ENCODE measurements at places on chromosomes 6 and 20. TPM values are rescaled to one million over a fixed set of nuclear protein-coding genes. Genes with fewer than 3 reads are reported as not detected.

LZTS3 gene
- total RNA-seq = 12.8 TPM

NRSN1 gene
- total RNA-seq = 1.5 TPM

ASIP gene
- total RNA-seq = not detected

PBX2 gene
- 49.4 TPM for total RNA-seq

SYCP2 gene
- 3.2 TPM for total RNA-seq

KHDC1L gene
- total RNA-seq = not detected

CTAGE9 gene
- not detected for total RNA-seq

GJA1 gene
- 261 TPM for total RNA-seq

GRCh38 chr6:101351173-101351572, 42.3 kb upstream of the GRIK2 start:
- DNase-seq = no peak

DNA sequence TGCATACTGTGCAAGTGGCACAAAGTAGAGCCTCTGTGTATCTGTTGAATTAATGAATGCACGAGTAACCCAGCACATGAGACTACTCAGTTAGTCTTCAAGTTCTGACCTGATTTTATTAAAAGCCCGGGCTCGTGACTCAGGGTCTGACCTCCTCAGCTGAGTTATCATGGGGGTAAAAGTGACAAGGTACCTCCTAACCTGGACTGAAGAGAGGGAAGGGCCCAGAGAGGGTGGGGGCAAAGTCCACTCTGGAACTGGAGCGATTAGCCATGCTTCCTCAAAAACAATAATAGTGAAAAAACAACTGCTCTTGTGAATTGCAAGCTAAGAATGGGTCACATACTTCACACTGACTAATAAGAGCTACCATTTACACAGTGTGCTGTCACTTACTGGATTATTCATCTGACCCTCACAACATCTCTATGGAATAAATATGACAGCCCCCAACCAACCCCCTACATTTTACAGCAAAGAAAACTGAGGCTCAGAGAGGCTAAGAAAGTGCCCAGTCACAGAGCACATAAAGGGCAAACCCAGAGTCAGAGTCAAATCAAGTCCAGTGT, 26.7 kb downstream of the TRERF1 start:
- DNase-seq = no peak

GRCh38 chr6:80962382-80962781, 790.1 kb downstream of the TENT5A start:
- no peak for DNase-seq

DNA sequence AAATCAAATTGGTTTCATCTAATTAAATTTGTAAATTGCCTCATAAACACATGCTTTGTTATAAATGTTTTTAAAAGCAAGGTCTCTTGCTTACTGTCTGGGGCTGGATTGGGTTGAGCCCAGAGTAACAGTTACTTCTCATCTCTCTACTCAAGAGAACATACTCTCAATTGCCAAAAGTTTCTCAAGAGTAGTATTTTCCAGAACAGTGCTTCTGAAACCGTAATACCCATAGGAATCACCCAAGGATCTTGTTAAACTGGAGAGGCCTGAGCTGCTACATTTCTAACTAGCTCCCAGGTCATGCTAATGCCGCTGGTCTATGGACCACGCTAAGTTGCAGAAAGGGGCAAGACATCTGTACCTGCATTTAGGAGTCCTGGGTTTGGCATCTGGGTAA, 744.9 kb downstream of the PTPRT start:
- DNase-seq = no peak

GRCh38 chr20:24918579-24919566, 30.2 kb upstream of the CST7 start:
- no peak for DNase-seq

DNA sequence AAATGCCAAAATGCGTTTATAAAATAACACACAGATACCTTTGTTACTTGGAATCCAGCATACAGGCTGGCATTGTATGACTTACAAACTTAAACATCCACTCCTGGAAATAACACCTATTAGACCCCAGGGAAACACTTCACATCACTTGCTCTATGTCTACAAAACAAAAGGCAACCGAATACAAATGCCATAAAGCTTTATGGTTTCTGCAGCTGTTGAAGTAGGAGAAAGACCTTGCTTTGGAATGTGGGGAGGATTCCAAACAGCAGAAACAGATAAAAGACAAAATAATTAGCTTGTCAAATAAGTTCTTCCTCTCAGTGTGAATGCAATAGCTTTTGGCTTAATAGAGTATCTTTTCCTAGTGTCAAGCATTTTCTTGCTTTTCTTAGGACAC, 9.8 kb upstream of the AMD1 start:
- DNase-seq = no peak

GRCh38 chr6:86508230-86508629, 429.1 kb upstream of the HTR1E start:
- DNase-seq = no peak

- no peak for DNase-seq
These were observed 1.0 kb downstream of the TGM2 start for GRCh38 chr20:38164069-38164468.

DNA sequence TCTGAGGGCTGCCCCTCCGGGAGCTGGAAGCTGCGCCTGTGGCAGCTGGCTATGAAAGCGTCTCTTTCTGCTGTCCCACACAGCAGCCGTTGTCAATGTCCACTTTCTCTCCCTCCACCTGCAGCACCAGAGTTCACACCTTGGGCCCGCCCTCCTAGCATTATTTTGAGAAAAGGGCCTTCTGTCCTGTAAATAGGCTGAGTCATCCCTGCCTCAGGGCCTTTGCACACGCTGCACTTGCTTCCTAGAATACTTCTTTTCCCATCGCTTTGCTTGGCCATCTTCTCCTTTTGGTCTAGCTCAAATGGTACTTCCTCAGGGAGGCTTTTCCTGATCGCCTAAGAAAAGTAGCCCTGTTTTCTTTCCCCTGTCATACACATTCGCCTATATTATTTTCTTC, 69.3 kb upstream of the ZNFX1 start:
- DNase-seq = no peak

DNA sequence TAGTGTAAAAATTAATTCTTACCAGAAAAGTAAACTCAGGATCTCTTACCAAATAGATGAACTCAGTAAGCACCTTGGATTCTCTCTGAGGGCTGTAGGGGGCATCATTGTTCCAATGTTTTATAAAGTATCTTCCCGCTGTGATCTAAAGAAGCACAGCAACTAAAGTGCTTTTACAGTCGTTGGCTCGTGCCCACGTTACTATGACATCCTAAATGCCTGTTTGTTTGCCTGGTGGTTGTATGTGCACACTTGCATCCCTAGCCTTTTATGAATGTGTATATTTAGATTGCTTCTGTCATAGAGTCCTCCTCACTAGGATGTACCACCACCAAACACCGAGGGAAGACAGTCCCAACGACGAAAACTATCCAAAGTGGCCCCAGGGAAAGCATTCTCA, 34.5 kb downstream of the SLX4IP start:
- DNase-seq = no peak

DNA sequence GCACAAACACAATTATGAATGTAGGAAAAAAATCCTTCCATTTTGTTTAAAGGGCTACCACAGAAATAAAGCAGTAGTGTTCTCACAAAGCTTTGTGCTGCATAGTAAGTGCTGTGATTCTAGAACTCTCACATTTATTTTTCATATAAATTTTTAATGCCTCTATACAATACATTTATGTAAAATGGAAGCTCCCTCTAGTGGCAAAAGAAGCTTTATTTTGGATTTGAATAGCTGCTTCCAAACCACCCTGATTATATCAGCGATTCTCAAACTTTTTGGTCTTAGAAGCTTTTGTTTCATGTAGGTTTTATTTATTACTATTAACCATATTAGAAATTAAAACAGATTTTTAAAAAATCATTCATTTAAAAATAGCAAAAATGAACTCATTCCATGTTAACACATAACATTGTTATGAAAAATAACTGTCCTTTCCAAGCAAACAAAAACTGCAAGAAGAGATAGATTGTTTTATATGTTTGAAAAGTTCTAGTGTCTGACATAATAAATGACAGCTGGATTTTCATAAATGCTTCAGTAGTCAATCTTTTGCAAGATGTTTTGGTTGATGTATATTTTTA, 38.4 kb downstream of the HS3ST5 start:
- DNase-seq = no peak

GRCh38 chr20:25045343-25045712, 12.6 kb downstream of the ACSS1 start:
- no peak for DNase-seq

DNA sequence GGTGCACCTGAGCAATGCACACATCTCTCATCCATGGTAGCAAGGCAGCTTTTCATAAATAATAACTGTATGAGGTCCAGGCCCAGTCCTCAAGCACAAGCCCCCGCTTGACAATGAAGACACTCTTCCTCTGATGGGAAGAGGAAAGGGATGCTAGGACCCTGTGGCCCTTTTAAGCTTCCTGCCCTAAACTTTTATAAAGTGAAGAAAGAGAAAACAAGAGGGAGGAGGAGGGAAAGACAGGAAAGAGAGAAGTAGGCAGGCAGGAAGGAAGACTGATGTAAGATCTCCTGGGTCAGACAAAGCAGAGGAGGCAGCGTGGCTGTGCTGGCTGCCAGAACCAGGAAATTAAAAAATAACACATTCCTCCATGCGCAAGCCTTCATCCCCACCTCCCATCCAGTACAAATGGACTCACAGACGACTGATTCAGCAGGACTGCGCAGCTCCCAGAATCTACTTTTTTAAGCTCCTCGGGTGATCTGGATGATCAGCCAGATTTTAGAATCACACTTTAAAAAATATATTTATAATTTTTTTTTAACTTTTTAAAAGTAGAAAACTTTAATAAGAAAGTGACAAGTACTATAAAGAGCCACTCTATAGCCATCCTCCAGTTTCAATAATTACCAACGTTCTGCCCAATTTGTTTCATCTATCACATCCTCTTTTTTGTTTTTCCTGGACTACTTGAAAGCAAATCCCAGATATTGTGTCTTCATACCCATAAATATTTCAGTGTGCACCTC, 16.5 kb downstream of the TNFAIP3 start:
- no peak for DNase-seq

DNA sequence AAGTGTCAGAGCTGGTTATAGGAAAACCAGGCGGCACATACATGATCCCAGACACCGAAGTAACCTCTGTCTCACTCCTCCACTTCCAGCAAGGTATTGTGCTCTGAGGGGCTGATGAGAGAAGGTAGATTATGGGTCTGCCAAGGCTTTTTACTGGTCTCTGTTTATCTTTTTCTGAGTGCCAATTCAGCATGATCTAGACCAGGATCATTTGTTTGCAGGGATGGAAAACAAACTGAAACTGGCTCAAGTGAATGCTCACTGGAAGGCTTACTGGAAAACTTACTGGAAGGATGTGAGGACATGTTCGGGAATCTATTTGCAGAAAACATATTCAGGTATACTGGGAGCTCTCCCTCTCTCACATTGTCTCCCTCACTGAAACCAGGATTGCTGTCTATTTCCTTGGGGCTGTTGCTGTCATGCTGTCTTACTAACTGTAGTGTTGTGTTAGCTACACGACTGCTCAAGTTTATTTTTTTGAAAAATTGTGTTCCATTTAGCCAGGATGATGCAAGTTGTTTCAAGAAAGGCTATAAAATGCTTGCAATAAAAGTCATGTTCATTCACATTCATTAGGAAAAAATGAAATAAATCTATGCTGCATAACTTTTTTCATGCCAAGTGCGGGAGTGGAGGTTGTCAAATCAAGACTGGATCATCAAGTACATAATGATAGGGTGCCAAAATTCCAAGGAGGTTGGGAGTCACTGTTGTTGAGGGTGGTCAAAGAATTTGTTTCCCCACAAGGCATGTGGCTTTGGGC, 37.0 kb downstream of the KLHL31 start:
- DNase-seq = no peak
